Stimulated activated CD8-positive, alpha-beta memory T cell treated with anti-CD3 and anti-CD28 coated beads, Interleukin-12 subunit alpha, Interleukin-12 subunit beta, amount 100 ng/mL, for 1 hour (primary cell): ENCODE measurements at places on chromosomes 11 and 22.

GRCh38 chr11:62879235-62879978, 1.3 kb upstream of the SLC3A2 start:
- DNase-seq = no peak

DNA sequence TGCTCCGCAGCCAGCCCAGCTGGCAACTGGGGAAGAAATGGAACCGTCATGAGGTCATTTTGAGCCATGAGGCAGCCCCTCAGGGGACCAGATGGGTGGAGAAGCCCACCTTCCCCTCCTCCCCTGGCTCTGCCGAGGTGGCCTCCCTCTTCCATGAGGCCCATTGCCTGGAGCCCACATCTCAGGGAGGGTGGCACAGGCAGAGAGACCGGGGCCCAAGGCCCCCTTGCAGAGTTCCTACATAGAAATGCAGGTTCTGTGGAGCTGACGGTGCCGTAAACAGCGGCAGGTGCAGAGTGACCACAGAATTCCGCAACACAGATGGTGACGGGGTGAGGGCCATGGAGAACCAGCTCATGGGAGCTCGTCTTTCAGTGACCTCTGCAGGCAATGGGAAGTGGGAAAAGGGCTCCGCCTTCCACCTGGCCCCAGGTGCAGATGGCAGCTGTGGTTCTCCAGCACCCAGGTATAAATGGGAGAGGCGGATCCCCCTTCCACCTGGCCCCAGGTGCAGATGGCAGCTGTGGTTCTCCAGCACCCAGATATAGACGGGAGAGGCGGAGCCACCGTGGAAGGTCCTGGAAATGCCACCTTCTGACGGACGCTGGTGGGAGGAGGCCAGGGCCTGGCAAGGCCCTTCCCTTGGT, 765.4 kb downstream of the BRD1 start:
- no peak for DNase-seq

DNA sequence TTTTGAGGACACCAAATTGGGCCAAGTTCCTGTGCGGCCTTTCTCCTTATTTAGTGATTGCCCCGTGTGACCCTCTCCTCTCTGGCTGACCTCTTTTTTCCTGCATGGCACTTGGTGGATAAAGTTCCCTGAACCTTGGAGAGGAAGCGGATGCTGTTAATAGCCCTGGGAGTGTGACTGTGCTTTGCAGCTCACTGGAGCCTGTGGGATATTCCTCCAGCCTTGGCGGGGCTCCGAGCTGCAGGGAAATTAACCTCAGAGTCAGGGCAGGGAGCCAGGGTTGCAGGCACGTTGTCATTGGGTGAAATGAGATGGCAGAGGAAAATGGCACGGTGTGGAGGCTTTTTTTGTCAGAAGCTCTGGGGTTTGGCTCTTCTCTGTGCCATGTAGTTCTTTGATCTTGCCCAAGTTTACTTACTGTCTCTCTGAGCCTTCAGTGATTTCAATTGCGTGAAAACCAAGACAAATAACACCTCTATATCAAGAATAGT, 965 bp downstream of the OR9Q1 start:
- no peak for DNase-seq

DNA sequence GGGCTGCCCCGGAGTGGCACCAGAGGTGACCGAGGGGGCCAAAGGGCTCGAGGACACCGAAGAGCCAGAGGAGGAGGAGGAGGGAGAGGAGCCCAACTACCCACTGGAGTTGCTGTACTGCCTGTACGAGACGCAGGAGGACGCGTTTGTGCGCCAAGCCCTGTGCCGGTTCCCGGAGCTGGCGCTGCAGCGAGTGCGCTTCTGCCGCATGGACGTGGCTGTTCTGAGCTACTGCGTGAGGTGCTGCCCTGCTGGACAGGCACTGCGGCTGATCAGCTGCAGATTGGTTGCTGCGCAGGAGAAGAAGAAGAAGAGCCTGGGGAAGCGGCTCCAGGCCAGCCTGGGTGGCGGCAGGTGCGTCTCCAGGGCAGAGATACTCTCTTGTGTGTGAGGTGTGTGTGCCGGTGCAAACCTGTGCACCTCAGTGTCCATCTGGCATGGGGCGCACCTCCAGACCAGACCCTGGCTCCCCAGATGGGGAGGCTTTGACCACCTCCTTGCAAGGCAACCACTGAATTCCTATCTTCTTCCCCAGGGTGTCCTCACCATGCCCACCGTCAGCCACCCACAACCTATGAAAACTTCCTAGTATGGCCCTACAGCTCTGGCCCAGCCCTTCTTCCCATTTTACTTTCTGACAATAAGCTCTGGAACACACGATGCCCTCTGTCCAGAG, 3.4 kb downstream of the NLRP6 start:
- no peak for DNase-seq

- DNase-seq = no peak
These were observed 360.8 kb upstream of the PITPNB start for GRCh38 chr22:28279888-28280287.

DNA sequence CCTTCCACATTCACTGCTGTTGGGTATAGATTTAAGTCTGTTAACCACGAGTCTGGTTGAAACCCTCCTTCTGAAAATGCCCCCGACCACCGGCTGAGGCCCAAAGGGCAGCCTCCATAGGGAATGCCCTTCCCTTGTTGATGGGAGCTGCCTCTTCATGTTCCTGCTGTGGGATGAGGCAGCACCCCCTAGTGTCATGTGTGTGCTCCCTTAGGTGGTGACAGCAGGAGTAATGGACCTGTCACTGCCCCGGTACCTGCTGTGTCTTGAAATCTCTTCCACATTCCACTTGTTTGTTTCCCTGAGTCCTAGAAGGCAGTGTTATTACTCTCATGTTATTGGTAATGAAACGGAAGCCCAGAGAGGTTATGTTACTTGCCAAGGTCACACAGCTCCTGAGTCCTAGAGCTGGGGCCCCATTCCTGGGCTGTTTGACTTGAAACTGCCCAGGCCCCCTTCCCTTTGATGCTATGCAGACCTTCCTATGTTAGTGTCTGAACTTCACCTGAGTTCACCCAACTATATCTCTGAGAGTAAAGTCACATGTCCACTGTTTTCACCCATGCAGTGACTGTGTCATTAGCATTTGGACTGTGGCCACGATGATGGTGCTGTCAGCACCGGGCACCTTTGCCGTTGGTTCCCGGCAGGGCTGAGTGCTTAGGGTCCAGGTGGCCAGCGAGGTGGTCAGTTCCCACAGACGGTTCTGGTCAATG, 234.3 kb downstream of the TBC1D22A start:
- DNase-seq = no peak

DNA sequence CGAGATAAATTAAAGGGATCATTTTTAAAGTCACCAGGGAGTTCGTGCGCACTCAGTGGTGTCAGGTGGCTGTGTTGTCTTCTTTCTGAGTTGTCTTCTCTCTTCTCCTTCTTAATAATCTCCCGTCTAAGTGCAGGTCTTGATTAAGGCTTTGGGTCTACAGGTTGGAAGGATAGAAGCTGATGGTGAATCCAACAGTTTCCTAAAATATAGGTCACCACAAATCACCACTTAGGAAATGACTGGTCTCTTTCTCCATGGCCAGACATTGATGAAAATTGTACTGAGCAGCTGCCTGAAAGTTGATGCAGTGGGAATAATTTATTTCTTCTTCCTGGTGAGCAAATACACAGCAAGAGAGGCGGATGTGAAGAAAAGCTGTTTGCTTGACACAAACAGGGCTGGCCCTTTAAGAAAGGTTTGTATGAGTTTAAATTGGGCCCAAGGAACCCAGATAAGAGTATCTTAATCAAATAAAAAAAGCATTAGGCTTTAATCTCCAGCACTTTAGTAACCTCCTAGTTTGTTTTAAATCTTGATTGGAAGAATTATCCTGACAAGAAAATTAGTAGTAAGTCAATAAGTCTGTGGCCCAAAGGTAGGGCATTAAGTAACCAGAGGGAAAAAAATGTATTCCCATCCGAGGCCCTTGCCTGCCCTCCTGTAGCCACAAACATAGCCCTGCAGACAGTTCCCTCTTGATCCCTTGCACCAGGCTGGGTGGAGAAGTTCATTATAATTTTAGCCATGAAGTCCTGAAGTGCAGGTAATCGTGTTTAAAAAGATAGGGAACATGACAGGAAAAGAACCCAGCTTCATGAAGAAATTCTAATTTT, 245.8 kb downstream of the KIRREL3 start:
- no peak for DNase-seq

DNA sequence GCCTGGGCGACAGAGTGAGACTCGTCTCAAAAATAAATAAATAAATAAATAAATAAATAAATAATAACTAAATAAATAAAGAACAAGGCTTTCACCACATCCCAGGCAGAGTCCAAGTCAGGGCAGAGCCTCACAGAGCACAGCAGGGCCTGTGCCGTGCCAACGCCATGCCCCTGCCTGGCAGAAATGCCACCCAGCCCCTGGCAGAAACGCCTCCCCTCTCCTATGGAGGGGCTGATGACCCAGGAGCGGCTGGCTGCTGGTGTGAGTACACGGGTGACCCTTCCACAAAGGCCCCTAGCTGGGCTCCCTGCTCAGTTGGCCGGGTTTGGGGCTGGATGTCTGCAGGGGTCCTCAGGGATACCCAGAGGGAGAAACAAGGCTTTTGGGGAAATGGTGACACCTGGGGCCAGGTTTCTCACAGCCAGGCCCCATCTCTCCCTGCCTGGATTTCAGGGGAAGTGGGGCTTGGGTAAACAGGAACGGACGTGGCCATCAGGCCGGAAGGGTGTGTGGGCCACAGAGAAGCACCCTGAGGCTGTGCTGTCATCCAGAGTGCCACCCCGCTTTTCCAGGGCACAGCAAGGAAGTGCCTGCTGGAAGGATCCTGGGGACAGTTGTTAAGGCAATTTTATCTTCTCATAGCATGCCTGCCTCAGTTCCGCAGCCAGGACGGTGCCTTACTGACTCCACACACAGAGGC, 5.1 kb downstream of the BID start:
- DNase-seq = no peak

GRCh38 chr22:28025333-28025732, 106.3 kb upstream of the PITPNB start:
- DNase-seq = no peak

GRCh38 chr11:64008283-64008913, 22.2 kb downstream of the OTUB1 start:
- no peak for DNase-seq

- DNase-seq = no peak
These were observed 7.0 kb upstream of the L3MBTL2 start for GRCh38 chr22:41198027-41198580.

DNA sequence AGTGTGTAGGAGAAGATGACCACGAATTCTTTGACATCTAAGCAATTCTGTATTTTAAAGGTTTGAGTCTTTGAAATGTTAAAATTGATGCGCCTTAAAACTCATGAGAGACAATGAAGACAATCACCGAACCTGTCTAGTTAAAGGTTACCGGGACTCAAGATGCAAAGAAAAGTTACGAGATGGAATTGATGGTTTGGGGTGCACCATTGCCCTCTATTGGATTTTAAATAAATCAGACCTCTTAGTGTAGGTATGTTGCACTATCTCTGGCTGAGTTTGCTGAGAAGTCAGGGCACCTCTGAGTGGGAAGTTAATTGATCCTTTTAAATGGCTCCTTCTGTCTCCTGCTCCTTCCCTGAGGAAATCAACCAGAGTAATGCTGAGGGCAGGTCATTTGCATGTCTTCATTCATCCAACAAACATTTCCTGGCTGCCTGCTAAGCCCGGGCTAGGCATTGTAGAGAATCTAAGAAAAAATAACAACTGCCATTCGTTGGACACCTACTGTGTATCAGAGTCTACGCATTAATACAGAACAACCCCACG, 19.4 kb upstream of the TMA7B start:
- no peak for DNase-seq

- no peak for DNase-seq
These were observed 411.5 kb upstream of the DDI1 start for GRCh38 chr11:103624708-103625623.

DNA sequence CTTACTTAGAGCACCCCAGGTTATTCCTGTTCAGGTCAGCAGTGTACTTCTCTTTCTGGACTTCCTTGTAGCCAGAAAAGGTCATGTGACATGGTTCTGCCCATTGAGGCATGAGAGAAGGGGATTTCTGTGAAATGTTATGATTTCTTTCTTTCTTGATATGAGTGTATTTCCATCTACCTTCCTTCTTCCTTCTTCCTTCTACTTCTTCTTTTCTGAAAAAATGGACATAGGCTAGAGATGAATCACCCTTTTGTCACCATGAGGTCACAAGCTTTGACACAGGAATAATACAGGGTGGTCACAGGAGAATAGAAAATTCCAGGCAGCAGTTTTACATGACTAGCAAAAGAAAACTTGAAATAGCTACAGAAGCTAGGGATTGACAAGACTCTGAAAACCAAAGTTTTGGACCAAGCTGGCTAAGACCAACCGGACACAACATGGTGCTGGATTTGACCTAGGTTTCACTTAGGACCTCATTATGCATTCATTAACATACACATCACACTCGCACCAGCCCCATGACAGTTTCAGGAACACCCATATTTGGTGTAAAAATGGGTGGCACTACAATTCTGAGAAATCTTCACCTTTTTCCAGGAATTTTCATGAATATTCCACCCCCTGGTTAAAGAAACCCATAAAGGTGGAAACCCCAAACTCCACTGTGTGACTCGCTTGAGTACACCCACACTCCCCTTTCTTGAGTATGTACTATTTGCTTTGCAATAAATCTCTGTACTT, 21.2 kb upstream of the MAP6 start:
- no peak for DNase-seq

DNA sequence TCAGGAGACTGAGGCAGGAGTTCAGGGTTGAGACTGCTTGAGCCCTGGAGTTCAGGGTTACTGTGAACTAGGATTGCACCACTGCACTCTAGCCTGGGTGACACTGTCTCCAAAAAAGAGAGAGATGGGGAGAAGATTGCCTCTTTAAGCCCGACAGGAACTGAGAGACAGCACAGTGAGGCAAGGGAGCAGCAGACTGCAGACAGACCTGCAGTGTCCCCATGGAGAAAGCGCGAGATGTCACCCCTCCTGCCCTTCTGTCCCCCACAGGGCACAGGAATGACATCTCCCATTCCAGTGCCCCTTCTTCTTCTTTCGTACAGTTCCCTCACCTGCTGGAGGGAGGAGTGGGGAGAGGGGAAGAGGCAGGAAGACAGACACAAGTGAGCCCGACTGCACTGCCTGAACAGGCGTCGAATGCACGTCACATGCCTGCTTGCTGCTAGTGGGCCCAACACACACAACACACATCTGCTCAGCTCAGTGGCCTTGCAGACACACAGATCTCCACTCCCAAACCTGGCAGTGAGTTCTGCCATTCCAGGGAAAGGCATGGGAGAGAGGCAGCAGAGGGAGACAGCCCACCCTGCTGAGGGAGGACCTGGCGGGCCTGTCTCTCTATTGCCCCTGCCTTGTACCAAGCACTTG, 167.0 kb downstream of the DSCAML1 start:
- DNase-seq = no peak

- no peak for DNase-seq
These were observed 26.8 kb upstream of the MGAT3 start for GRCh38 chr22:39429916-39430575.

DNA sequence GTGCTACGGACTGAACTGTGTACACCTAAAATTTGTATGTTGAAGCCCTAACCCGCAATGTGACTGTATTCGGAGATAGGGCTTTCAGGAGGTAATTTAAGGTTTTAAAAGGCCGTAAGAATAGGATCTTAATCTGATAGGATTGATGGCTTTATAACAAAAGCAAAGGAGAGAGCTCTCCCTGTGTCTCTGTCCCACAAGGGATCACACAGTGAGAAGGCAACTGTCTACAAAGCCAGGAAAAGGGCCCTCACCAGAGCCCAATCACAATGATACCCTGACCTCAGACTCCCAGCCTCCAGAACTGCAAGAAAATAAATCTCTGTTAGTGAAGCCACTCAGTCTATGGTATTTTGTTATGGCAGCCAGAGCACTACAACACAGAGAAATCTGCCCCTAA, 208.7 kb upstream of the ZC3H12C start:
- no peak for DNase-seq

- no peak for DNase-seq
These were observed 18.6 kb downstream of the KIF18A start for GRCh38 chr11:28089378-28089777.

GRCh38 chr11:596374-596773, 19.4 kb downstream of the IRF7 start:
- no peak for DNase-seq
